ENCODE measurements at places on chromosomes 5 and 9. TPM values are rescaled to one million over a fixed set of nuclear protein-coding genes. Genes with fewer than 3 reads are reported as not detected.

Gene PCA3
- not detected for total RNA-seq

Gene EGR1
- 34.8 TPM for total RNA-seq

Gene OR1J2
- not detected for total RNA-seq

Gene DMRT3
- 0.44 TPM for total RNA-seq

Gene SARDH
- 2.5 TPM for total RNA-seq

DNA sequence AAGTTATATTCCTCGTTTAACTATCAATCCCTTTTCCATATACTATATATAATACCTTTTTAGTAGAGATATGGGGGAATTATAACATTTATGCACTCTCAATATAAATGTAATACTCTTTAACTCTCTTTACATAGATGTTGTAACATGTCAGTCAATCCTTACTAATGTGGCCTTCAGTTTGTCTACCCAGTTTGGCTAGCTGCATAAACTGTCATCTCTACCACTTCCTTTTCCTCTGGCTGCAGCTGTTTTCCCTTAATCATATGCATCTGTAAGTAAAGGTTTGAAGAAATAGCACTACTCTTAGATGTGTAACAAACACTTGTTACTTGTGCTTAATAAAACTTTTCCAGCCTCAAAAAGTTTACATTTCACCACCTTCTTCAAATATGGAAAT, 13.4 kb downstream of the ABHD17B start:
- no peak for DNase-seq

GRCh38 chr5:74378464-74378863, 262.1 kb downstream of the ENC1 start:
- no peak for DNase-seq

DNA sequence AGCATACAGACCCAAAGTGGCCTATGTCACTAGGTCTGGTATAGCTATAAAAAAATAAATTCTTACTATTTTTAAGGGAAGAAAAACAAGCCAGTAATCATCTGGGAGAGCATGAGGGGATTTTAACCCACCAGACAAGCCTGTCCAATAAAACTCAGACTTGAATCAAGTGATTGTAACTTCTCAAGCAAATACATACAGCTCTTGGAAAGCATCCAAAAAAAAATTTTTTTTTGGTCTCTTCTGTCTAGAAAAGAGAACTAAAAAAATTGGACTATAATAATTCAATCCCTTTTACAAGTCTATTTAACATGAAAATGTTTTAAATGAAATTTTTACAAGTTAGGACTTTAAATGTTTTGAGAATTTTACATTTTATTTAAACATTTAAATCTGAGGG, 61.7 kb downstream of the FBXL17 start:
- no peak for DNase-seq

DNA sequence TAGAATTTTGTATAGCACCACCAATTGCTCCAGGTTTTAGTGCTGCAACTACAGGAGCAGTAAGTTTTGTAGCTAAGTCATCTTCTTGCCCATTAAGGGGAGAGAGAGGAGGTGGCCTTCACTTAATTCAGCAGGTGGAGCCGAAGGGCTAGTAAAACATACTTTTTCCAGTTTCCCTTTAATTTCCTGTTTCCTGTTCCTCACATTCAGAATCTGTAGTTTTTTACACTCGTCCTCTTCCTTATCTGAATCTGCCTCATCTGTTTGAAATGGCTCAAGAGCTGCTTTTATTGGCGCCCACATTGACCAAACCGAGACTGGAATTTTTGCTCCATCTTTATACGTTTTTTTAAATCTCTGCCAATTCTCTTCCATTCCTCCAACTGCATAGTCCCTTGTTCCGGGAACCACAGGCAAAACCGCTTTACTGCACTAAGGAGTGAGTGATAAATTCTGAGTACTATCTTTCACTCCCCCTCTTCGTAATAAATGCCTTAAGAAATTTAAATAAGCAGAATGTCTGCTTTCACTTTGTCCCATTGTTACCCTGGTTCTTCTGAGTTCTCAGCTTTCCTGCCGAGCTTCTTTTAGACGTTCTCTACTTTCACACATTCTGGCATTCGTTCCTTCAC, 133.9 kb downstream of the DROSHA start:
- DNase-seq: no peak

- DNase-seq: no peak
Measured at GRCh38 chr9:111037356-111037707, 938 bp downstream of the LPAR1 start.

- DNase-seq: no peak
Measured at GRCh38 chr5:181212934-181213333, 7.9 kb upstream of the TRIM7 start.

Measured in psoas muscle (tissue), 8 donors.